ENCODE measurements at places on chromosomes 7 and 10. TPM values are rescaled to one million over a fixed set of nuclear protein-coding genes. Genes with fewer than 3 reads are reported as not detected.

DNA sequence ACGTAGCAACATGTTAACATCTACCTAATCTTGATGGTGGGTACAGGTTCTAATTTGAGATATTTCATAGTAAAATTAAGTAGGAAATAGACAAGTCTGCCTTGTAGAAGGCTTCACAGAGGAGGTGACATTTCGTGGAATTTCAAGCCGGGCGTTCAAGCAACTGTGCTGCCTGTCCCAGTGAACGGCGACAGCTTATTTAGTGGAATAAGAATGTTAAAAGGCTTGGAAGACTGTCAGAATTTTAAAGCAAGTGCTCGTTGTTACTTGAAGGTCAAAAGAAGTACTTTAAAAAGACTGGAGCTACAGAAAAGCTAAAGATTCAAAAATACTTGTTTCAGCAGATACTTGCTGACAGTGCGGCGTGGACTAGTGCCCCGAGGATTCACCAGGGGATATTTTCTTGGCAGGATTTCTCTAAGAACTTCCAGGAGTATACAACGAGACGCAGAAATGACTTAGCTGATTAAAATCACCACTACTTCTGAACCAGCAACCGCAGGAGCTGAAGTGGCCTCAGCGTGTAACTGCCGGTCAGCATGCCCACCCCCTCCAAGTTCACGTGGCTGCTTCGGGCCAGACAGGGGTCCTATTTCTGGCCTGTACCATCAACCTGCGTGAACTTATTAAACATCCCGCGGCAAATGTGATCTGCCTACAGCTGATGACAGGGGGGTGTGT lies 46.5 kb downstream of the CTBP2 start:
- H3K4me3 ChIP-seq, result no peak overlapping the region
- peak; percentile 42 for DNase-seq
- no peaks in the 10 kb centered on the region for H3K27me3 ChIP-seq
- no peaks in the 10 kb centered on the region for H3K36me3 ChIP-seq

DNA sequence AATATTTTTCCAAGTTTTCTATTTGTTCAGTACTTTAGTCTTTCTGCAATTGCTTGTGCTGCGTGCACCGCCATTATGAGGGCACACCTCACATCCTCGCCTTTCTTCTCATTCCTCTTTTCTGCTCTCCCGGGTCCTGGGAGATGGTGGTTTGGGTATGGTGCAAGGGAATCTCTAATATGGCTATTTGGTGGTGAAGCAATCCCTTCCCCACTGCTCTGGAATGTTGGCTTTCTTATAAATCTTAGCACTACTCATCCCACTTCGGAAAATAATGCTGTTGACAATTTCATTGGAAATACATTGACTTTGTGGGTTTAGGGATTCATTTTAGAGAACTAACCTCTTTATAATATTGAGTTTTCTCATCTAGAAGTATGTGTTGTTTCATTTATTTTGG lies 1.9 kb upstream of the GCK start:
- no peak overlapping the region for H3K27ac ChIP-seq
- DNase-seq, result no peak
- no peaks in the 10 kb centered on the region for H3K36me3 ChIP-seq
- no peak overlapping the region for H3K4me3 ChIP-seq
- no peaks in the 10 kb centered on the region for H3K4me1 ChIP-seq

The CALML3 gene
- not detected for total RNA-seq

DNA sequence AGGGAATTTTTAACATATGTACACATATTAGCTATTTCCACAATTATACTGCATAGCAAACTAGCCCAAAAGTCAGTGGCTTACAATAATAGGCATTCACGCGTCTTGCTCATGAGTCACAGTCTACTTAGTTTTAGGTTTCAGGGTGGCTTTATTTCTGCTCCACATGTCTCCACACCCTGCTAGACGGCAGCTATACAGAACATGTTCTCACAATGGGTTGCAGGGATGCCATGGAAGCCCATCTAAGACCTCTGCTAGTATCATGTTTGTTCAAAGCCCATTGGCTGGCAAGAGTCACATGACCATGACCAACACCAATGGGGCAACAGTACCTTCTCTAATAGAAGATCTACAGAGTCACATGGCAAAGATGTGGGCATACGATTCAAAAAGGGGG lies 96.3 kb upstream of the NEBL start:
- H3K4me1 ChIP-seq, result peaks cover 10% of the 10 kb centered on the region
- DNase-seq, result no peak
- no peak overlapping the region for H3K4me3 ChIP-seq
- H3K27me3 ChIP-seq, result no peaks in the 10 kb centered on the region
- H3K27ac ChIP-seq, result no peak overlapping the region
- H3K36me3 ChIP-seq, result no peaks in the 10 kb centered on the region

DNA sequence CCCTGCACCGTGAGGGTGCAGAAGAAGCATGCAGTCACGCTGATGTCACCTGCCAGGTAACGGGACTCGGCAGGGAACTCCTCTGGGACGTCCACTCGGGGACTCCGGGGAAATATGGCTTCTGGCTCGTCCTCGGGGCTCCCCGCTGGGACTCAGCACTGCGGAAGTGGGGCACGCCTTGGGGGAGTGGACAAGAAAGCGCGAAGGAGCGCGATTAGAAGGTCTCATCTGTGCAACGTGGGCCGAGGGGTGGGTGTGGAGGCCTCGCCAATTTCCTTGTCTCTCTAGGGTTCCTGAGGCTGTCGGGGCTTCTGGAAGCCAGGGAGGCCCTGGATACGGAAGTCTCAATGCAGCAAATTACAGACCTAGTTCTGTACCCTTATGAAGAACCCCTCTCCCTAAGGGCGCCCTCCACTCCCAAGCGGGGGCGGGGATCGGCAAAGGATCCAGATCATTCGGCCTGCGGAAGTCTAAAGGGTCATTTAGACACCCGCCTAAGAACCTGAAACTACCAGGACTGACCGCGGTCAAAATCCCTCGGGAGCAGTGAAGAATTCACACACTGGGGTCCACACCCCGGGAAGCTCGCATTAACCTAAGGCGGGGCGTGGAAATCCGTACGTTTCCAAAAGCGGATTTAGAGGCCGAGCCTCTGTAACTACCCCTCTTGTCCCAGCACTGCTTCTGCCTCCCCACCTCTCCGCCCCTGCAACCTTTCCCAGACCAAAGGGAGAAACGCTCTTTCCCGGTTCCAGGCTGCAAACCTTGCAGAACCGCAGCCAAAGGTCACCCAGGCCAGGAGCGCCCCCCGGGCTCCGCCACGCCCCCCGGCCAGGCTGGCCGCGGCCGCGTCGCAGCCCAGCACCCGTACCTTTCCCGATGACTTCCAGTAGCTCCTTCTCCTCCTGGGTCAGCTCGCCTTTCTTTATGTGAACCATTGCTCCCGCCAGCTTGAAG lies 640 bp downstream of the ANKMY2 start:
- H3K27me3 ChIP-seq, result no peaks in the 10 kb centered on the region
- peak overlapping the region; percentile 85 for H3K27ac ChIP-seq
- H3K4me3 ChIP-seq, result peak overlapping the region; percentile 76
- DNase-seq, result peak; percentile 71
- no peaks in the 10 kb centered on the region for H3K4me1 ChIP-seq

The PILRA gene
- total RNA-seq, result 18.9 TPM

DNA sequence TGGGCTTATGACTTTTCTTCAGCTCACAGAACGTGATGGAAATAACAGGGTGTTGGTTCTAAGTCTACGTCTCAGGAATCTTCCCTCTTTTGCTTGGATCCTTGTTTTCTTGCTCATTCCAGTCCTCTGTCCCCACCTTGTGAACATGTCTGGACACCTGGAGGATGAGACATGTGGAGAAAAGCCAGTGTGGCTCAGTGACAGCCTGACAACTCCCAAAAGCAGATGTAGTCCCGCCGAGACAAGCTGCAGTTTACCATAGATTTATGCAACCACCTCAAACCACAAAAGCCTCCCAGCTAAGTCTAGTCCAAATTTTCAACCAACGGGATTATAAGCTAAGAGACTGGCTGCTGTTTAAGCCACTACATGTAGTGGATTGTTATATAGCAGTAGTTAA lies 476.1 kb downstream of the SH2D4B start:
- no peaks in the 10 kb centered on the region for H3K36me3 ChIP-seq
- H3K4me3 ChIP-seq, result no peak overlapping the region
- no peak for DNase-seq
- H3K27me3 ChIP-seq, result no peaks in the 10 kb centered on the region

- H3K36me3 ChIP-seq, result no peaks in the 10 kb centered on the region
- DNase-seq, result no peak
- H3K27ac ChIP-seq, result no peak overlapping the region
- no peak overlapping the region for H3K4me3 ChIP-seq
- H3K27me3 ChIP-seq, result no peaks in the 10 kb centered on the region
- no peaks in the 10 kb centered on the region for H3K4me1 ChIP-seq
Measured at GRCh38 chr7:136245327-136246004, 268.3 kb upstream of the MTPN start.

GRCh38 chr7:140639366-140640053 lies 1.1 kb downstream of the DENND2A start:
- peaks cover 11% of the 10 kb centered on the region for H3K4me1 ChIP-seq
- H3K27ac ChIP-seq, result peak overlapping the region; percentile 69
- H3K27me3 ChIP-seq, result peaks cover 10% of the 10 kb centered on the region
- no peaks in the 10 kb centered on the region for H3K36me3 ChIP-seq

The HABP2 gene
- total RNA-seq, result not detected

- no peak overlapping the region for H3K4me3 ChIP-seq
- DNase-seq, result no peak
- H3K27me3 ChIP-seq, result no peaks in the 10 kb centered on the region
- H3K27ac ChIP-seq, result no peak overlapping the region
- H3K4me1 ChIP-seq, result no peaks in the 10 kb centered on the region
- H3K36me3 ChIP-seq, result no peaks in the 10 kb centered on the region
Measured at GRCh38 chr10:21065621-21066248, 168.6 kb upstream of the NEBL start.

- no peaks in the 10 kb centered on the region for H3K36me3 ChIP-seq
- no peak overlapping the region for H3K4me3 ChIP-seq
- H3K27ac ChIP-seq, result no peak overlapping the region
- no peak for DNase-seq
Measured at GRCh38 chr7:38615665-38616064, 15.5 kb downstream of the AMPH start.

DNA sequence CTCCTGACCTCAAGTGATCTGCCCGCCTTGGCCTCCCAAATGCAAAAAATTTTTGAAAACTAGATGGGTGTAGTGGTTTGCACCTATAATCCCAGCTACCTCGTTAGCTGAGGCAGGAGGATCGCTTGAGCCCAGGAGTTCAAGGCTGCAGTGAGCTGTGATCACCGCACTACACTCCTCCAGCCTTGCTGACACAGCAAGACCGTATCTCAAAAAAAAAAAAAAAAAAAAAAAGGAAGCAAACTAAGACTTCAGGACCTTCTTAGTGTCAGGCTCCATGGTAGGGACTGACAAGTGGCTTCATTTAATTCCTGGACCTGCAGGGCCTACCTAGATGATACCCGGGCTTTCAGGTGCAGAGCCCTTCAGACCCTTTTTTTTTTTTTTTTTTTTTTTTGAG lies 2.5 kb downstream of the POP7 start:
- no peak overlapping the region for H3K4me3 ChIP-seq
- no peaks in the 10 kb centered on the region for H3K36me3 ChIP-seq
- no peak for DNase-seq

Measured in adrenal gland (tissue), 19 donors.